Stomach (tissue), 19 donors: ENCODE measurements at places on chromosomes 11 and 22. TPM values are rescaled to one million over a fixed set of nuclear protein-coding genes. Genes with fewer than 3 reads are reported as not detected.

The APOBEC3H gene
- polyA plus RNA-seq: not detected

The NRGN gene
- polyA plus RNA-seq: not detected

The NAV2 gene
- 1.8 TPM for polyA plus RNA-seq

The TYR gene
- not detected for polyA plus RNA-seq

The CFAP300 gene
- 1.2 TPM for polyA plus RNA-seq

The SGSM1 gene
- 0.76 TPM for polyA plus RNA-seq

DNA sequence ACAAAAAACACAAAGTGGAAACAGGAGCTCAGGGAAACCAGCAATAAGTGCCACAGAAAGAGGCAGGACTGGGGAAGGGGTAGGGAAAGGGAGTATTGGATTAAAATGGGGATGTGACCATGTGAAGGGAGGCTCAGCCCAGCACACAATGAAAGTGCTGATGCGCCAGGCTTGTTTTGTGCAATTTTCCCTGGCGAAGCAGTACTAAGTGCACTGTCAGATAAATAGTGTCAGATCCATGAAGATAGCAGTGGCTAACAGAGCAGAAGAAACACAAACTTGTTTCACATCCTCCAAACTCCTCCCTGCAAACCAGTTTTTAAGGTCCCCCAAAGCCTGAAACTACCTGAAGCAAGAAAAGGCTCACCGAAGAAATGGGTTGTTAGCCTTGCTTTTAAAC lies 50.7 kb upstream of the RAPSN start:
- H3K4me3 ChIP-seq: no peak overlapping the region
- H3K36me3 ChIP-seq: peaks cover 16% of the 10 kb centered on the region
- H3K4me1 ChIP-seq: peaks cover 95% of the 10 kb centered on the region
- no peak for DNase-seq

DNA sequence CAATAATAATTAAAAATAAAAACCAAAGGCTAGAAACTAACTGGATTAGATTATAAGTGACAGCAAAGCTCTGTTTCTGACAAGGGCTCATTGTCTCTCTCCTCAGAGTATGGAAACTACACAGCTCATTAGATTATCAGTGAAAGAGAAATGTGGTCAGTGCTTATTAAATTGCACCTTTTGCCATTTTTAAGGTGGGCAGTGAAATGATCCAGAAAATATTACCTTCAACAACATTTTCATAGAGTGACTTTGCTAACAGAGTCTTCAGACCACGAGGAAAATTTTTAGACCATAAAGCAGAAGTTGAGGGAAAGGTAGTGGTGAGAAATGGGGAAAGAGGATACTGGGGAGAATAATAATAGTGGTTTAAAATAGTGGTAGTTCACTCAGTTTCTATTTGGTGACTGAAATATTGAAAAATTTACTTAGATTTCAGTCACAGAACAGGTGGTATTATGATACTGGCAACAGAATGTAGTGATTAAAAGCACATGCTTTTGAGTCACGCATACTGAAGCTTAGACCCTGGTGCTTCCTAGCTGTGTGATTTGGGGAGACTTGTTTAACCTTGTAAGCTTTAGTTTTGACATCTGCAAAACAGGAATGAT lies 684.0 kb upstream of the CCDC90B start:
- no peak overlapping the region for H3K4me3 ChIP-seq
- H3K27ac ChIP-seq: no peak overlapping the region
- H3K36me3 ChIP-seq: no peaks in the 10 kb centered on the region
- DNase-seq: no peak

- H3K36me3 ChIP-seq: no peaks in the 10 kb centered on the region
- H3K4me1 ChIP-seq: no peaks in the 10 kb centered on the region
- DNase-seq: peak; percentile 50
- no peak overlapping the region for H3K27ac ChIP-seq
- H3K4me3 ChIP-seq: no peak overlapping the region
These were observed 22.5 kb upstream of the WNT11 start for GRCh38 chr11:76228875-76229149.

- H3K27me3 ChIP-seq: no peaks in the 10 kb centered on the region
- DNase-seq: peak; percentile 11
- H3K36me3 ChIP-seq: no peaks in the 10 kb centered on the region
- H3K27ac ChIP-seq: no peak overlapping the region
These were observed 4.1 kb downstream of the MMP20 start for GRCh38 chr11:102620818-102621561.

DNA sequence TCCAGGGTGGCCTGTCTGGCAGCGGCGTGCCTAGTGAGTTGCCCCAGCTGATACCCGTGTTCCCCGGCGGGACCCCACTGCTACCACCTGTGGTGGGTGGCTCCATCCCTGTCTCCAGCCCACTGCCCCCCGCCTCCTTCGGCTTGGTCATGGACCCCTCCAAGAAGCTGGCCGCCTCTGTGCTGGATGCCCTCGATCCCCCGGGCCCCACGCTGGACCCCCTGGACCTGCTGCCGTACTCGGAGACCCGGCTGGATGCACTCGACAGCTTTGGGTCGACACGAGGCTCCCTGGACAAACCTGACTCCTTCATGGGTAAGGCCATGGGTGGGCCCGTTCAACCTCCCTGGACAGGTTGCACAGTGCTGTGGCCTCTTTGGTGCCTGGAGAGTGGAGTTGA lies 38.5 kb downstream of the ZC3H7B start:
- H3K36me3 ChIP-seq: peaks cover 59% of the 10 kb centered on the region
- no peak for DNase-seq

GRCh38 chr11:68043029-68043348 lies 4.2 kb downstream of the TCIRG1 start:
- H3K27ac ChIP-seq: peak overlapping the region; percentile 91
- peaks cover 45% of the 10 kb centered on the region for H3K36me3 ChIP-seq
- no peaks in the 10 kb centered on the region for H3K27me3 ChIP-seq
- no peak for DNase-seq

- H3K4me1 ChIP-seq: no peaks in the 10 kb centered on the region
- H3K27ac ChIP-seq: no peak overlapping the region
- no peaks in the 10 kb centered on the region for H3K27me3 ChIP-seq
- no peak for DNase-seq
These were observed 14.6 kb downstream of the ACAT1 start for GRCh38 chr11:108135845-108136544.

- H3K36me3 ChIP-seq: no peaks in the 10 kb centered on the region
- peaks cover 6% of the 10 kb centered on the region for H3K27me3 ChIP-seq
- H3K4me1 ChIP-seq: no peaks in the 10 kb centered on the region
- no peak overlapping the region for H3K27ac ChIP-seq
- H3K4me3 ChIP-seq: no peak overlapping the region
These were observed 56.2 kb upstream of the RCN1 start for GRCh38 chr11:32034680-32035079.

- no peak for DNase-seq
- H3K36me3 ChIP-seq: no peaks in the 10 kb centered on the region
- H3K4me3 ChIP-seq: no peak overlapping the region
- H3K27me3 ChIP-seq: no peaks in the 10 kb centered on the region
- H3K4me1 ChIP-seq: peaks cover 31% of the 10 kb centered on the region
These were observed 119.8 kb downstream of the KCNQ1OT1 start for GRCh38 chr11:2580061-2580421.
